ENCODE measurements at places on chromosomes 6 and 20.

- no peak for DNase-seq
Observed at GRCh38 chr6:169811072-169811471, 59.6 kb downstream of the ERMARD start.

GRCh38 chr6:14047151-14047740 is 70.3 kb upstream of the CD83 start:
- no peak for DNase-seq

GRCh38 chr20:58102261-58102660 is 126.2 kb downstream of the ANKRD60 start:
- no peak for DNase-seq

- DNase-seq: no peak
Observed at GRCh38 chr6:108331982-108332381, 37.1 kb downstream of the AFG1L start.

DNA sequence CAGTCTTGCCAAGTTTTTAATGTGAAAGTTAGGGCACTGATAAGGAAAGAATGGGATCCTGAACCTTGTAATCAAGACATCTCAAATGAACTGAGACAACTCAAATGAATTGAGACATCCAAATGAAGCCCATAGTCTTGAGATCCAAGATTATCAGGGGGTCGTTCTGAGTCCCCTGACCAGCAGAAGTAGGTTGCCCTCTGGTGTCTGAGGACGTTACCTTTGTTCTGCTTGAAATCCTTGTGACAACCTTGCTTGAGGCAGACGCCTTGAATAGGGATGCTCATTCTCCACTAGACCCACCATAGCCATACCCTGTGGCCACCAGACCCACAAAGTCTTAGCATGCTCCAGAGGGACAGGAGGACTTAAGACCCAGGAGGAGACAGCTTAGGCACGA is 37.7 kb downstream of the ZBTB9 start:
- no peak for DNase-seq

GRCh38 chr20:54038961-54039360 is 31.4 kb downstream of the BCAS1 start:
- DNase-seq: no peak

GRCh38 chr6:3453413-3454272 is 3.2 kb downstream of the SLC22A23 start:
- no peak for DNase-seq

GRCh38 chr6:78538002-78538401 is 329.3 kb upstream of the IRAK1BP1 start:
- no peak for DNase-seq

GRCh38 chr20:25012616-25013189 is 20.2 kb upstream of the APMAP start:
- DNase-seq: no peak

- no peak for DNase-seq
Observed at GRCh38 chr6:135106611-135107010, 52.0 kb upstream of the HBS1L start.

DNA sequence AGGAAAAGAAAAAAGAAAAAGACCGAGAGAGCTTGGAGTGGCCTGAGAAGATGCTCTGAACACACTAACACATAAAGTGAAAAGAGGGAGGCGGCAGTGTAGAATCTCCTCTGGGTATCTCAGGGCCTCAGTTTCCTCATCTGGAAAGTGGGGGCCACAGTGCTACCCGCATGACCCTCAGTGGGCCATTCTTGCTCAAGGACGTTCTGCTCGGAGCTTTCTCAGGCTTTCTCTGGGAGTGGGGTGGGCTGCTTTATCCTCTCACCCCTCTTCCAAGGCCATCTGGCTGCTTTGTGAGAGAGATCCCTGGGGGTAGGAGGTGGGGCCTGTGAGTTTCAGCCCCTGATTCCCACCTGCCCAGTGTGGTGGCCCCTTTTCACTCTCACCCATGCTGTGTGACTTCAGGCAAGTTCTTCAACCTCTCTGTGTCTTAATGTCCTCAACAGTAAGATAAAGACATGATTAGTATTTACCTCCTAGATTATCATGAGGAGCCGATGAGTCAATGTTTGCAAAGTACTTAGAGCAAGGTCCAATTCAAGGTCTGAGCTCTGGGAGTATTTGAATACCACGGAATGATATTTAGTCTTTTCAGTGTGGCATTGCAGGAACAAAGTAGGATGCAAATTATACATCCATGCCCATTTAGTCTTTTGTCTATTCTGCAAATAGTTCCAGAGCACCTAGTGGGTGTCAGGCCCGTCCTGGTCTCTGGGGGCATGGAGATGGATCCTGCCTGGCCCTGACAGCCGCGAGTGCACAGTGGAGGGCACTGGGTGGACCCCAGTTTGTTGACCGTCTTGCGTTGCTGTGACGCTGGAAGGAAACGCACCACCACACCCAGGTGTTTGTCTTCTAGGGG is 34.3 kb downstream of the SRC start:
- DNase-seq: no peak

DNA sequence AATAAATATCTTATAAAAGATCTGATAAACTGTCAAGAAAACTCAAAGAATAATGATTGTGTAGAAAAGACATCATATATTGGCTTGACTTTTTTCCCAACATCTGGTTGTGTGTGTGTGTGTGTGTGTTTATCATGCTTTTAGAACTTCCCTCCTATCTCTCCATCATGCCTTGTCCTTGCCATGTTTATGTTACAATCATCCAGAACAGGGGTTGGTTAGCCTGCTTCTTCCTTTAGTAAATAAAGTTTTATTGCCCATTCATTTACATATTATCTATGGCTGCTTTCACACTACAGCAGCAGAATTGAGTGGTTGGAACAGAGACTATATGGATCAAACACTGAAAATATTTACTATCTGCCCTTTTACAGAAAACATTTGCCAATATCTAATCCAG is 52.8 kb upstream of the RIPOR2 start:
- no peak for DNase-seq

DNA sequence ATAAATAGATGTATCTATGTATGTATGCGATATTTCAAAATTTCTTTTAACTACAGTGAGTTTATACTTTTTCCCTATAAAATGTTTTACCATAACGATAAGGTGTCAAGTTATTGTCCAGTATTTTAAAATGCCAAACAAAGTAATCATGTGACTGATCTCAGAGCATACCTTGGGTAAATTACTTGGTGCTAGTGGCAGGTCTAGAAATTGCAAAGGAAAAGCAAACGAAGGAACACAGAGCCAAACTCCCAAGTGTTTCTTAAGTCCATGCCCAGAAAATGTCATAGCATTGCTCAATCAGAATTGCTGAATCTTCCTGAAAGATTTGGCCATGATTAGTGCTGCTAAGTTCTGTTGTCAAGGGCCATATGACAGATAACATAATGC is 77.5 kb downstream of the CAP2 start:
- no peak for DNase-seq

DNA sequence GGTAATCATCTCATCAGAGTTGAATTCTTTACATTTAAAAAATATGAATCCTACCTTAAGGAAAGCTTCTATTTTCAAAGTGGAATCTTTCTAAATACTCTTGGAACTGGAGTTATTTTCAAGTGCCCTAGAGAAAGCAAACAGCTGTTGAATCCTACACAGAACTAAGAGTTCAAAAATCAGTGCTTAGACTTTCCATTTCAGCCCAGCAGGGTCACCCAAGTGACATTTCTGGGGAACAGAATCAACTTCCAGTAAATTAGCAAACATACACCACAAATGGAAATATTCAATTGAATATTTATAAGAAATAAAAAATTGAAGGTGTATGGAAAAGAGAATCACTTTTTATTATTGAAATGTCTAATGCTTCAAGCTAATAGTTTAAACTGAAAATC is 427.7 kb upstream of the NOX3 start:
- no peak for DNase-seq

GRCh38 chr20:33789109-33789857 is 21.9 kb upstream of the CHMP4B start:
- no peak for DNase-seq

GRCh38 chr20:18545566-18545965 is 21.7 kb upstream of the SMIM26 start:
- no peak for DNase-seq

- no peak for DNase-seq
Observed at GRCh38 chr20:4763261-4763660, 41.6 kb downstream of the PRND start.

GRCh38 chr6:39421383-39422225 is 99.1 kb upstream of the KCNK16 start:
- DNase-seq: no peak

DNA sequence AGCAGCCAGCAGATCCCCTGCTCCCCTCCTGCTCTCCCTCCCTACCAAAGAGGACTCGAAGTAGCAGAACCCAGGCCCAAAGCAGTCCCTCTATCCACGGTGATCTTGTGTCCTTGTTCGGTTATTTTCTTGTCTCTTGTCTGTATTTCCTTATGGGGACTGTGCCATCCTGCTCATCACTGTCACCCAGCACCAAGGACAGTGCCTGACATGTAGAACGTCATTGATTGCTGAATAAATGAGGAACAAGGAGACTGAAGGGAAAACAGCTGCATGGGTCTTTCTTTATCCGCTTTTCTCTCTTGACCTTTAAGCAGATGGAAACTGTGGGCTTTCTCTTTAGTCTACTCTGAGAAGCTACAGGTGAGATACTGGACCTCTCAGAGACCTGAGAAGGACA is 29.4 kb upstream of the ZNF831 start:
- DNase-seq: no peak

GRCh38 chr6:150723857-150724256 is 124.2 kb downstream of the PLEKHG1 start:
- DNase-seq: no peak

DNA sequence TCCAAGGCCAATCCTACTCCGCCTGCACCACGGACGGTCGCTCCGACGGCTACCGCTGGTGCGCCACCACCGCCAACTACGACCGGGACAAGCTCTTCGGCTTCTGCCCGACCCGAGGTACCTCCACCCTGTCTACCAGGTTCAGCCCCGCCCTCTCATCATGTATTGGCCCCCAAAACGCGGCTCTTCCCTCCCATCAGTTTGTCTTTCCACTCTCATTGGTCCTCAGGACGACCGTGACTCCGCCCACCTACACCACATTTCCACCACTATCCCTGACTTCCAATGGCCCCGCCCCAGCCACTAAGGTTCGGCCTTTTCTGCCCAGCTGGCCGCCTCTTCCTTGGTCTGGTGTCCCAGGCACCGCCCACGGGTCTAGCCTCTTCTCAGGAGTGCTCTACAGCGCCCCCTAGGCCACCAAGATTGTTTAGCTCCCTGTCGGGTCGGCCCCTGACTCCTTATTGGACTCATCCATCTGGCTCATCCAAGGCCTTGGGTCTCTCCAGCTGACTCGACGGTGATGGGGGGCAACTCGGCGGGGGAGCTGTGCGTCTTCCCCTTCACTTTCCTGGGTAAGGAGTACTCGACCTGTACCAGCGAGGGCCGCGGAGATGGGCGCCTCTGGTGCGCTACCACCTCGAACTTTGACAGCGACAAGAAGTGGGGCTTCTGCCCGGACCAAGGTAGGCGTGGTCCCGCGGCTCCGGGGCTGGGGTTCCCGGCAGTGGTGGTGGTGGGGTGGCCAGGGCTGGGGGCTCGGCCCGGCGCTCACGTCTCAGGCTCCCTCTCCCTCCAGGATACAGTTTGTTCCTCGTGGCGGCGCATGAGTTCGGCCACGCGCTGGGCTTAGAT is 3.1 kb downstream of the MMP9 start:
- DNase-seq: peak; percentile 34

DNA sequence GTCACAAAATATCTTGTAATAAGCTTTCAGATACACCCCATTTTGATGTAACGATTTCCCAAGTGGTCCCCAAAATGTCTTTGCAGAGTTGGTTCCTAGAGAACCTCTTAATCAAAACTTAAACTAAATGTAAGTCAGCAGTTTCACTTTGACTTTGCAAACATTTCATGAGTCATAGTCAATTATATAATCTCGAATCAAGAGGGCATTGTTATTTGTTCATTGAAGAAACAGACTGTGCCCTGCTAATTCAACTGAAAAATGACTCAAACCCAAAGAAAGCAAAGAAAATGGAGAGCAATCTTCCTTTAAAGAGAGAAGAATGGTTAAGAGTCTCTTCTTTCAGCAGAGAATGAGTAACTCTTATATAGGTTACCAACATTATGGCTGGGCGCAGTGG is 58.3 kb downstream of the IPCEF1 start:
- DNase-seq: no peak

DNA sequence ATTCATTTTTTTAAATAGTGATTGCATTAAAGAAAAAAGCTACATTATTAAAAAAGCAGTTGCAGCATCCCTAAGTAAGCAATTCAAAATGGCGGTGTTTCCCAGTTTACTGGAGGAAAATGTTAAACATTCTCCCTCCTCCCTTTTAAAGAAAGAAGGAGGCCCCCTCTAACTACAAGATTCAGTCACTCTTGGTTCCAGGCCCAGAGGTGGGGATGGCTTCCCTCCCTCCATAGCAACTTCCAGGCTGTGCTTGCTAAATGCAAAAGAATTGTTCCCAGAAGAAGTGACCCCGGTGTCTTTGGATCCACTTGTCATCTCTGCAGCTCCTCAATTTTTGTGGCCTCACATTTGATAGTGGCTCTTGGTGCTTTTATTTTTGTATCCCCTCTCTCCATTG is 165.9 kb downstream of the SOBP start:
- no peak for DNase-seq

DNA sequence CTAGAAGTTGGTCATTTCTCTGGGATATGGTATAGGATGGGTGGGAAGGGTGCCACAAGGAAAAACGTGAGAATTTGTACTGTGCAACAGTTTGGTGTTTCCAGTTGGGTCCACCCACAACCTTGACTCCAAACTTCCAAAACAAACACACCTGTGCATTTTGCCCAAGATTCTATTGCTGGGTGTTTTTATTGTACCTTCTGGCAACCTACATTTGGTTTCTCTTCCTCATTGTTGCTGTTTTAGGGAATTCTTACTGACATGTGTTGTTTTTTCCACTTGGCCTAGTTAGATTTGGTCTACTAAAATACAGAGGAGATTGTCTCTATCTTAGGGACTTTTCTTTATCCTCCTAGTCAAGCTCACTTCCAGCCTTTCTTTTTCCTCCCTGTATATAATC is 16.7 kb downstream of the TULP4 start:
- no peak for DNase-seq

DNA sequence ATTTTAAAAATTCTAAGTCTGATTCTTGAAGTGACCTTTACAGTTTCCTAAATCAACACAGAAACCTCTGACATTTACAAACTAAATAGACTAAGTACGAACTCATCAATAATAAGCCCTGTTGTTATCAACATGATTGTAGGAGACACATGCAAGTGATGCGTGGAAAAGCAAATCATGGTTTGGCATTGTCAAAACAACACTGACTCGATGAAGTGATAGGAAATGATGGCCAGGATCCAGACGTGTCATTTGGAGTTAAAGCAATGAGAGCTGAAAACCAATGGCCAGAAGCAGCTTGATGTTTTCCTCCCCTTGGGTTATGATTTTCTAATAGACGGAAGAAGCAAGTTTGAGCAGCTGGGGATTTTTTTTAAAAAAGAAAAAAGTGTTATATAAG is 117.4 kb upstream of the FAM184A start:
- DNase-seq: no peak

GRCh38 chr6:157929076-157929475 is 52.6 kb upstream of the SYNJ2 start:
- DNase-seq: no peak

GRCh38 chr6:33967966-33968724 is 164.3 kb upstream of the MLN start:
- no peak for DNase-seq

- peak; percentile 60 for DNase-seq
Observed at GRCh38 chr20:31833130-31833930, 12.1 kb downstream of the FOXS1 start.

Data from activated CD8-positive, alpha-beta memory T cell treated with anti-CD3 and anti-CD28 coated beads, Interleukin-2, amount 50 U/mL, for 4 hours (primary cell).